ENCODE measurements at places on chromosomes 12 and 14.

GRCh38 chr14:23827100-23827892 is 126.3 kb upstream of the DHRS4 start:
- DNase-seq, result no peak

DNA sequence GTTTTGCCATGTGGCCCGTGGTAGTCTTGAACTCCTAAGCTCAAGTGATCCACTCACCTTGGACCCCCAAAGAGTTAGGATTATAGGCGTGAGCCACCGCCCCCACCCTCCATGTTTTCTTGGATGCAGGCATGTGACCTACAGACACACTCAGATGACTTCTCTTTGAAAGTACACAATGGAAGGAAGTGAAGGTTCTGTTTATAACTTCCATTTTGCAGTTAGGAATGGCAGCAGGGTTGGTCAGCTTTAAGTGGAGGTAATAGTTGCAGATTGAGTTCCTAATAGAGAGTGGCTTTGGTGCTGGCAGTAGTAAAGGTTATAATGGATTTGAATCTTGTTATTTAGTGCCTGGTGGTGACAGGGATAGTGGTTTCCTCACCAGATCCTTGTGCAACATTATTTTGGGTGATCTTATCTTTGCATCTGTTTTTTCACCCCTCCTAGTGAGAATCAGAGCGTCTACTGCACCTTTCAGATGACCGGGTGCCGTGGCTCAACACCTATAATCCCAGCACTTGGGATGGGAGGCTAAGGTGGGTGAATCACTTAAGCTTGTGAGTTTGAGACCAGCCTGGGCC is 15.3 kb downstream of the LARP4 start:
- DNase-seq, result no peak

- no peak for DNase-seq
Observed at GRCh38 chr14:79383475-79383874, 827.8 kb downstream of the DIO2 start.

GRCh38 chr14:87397499-87397898 is 595.5 kb downstream of the GALC start:
- DNase-seq, result no peak

- DNase-seq, result no peak
Observed at GRCh38 chr12:110149086-110149660, 25.0 kb downstream of the IFT81 start.

GRCh38 chr12:108582978-108583770 is 14.7 kb downstream of the TMEM119 start:
- no peak for DNase-seq

DNA sequence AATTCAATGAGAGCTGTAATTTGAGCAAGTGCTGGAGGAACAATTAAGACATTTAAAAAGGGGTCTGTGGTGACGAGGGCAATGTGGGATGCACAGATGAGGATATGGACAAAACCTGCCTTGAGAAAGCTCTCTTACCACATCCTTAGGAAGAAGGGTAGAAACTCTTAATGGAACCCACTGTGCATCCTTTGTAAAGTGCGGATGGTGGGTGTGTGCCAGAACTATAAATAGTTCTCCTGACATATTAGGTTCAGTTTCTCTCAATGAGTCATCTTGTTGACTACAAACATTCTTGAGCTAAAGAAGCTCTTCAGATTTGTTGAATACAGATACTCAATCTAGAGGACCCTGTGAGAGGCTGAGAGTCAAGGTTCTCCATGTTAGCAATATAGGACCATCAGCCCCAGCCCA is 106.1 kb upstream of the ANO4 start:
- DNase-seq, result no peak

DNA sequence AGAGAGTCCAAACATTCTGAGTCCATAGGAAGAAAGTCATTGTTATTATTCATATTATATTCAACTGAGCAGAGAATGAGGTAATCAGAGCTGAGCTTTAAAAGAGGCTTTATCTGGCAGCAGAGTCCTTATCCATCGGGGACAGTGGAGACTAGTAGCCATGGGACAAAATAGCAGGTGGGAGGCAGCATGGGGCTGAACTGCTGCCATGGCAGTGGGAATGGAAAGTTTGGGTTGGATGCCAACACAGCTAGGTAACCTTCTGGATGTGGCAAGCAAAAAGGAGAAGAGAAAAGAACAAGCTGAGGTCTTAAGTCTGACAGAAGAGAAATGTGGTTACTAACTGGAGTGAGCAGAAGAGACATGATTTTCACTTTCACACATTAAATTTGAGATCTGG is 71.0 kb upstream of the CDKN3 start:
- DNase-seq, result no peak

DNA sequence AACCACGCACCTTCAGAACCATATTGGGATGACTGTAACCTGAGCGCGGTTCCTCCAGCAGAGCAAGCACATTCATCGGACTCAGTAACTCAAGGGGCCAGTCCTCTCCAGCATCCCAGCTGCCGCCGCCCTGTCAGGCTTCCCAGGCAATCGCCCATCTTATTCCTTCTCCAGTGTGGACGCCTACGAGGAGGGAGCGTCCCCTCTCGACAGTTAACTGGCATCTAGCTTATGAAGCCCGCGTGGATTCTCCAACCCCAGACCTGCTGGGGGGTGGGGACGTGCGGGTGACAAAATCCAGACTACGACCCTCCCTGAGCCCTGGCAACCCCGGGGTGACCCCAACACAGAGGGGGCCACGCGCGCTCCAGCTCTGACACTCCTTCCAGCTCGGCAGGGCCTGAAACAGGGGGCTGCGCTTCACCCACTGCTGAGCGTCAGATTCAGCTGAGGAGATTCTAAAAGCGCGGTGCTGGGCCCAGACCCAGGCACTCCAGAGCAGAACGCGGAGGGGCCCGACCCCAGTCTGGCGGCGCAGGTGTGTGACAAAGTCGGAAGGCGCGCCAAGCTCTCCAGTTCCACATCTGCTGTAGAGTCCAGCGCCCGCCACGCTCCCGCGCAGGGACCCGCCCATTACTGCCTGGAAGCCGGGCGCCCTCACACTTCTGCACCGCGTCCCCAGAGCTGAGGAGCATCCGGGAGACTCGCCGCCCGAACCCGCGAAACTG is 43.9 kb upstream of the ESR2 start:
- no peak for DNase-seq

DNA sequence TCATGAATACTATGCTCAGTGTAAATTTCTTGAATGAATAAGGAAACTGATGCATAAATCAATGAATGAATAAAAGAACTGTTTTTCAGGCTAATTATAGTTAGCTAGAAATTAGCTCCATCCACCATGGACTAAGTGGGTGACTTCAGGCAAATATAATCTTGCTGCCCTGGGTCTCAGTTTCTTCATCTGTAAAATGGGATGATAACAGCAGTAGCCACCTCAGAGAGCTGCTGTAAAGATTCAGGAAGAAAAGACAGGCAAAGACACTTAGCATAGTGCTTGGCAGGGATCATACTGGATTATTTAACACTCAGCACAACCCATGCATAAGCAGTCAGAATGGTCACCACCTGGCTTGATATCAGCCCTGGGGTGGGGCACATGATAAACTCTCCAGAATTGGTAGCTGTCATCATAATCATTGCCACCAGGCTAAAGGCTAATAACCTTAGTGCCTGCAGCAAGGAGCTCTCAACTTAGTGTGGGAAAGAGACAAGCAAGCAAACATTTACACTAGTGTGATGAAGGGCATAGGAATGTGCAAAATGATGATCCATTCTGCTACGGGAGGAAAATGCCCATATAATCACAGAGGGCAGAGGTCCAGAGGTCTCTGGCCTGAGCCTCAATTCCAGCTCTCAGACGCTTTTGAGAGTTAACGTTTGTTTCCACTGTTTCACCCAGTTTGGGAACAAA is 234.7 kb upstream of the TBX3 start:
- no peak for DNase-seq

- DNase-seq, result no peak
Observed at GRCh38 chr14:38278035-38278434, 22.1 kb upstream of the CLEC14A start.

DNA sequence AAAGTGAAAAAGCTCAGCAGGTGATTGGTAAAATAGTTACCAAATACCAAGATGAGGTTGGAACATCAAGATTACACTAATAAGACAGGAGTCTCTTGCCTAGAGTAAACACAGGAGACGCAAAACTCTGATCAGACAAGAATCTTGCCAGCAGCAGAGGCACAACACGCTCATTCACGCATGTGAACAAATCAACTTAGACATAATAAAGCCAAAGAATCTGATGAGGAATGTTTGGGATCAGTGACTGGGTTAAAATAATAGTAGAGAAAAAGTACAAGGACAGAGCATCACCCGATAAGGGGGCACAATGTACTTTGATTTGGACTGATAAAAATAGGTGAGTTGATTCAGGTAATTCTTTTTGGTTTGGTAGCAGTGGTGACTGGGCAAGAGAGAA is 159.5 kb upstream of the GRIP1 start:
- DNase-seq, result no peak

DNA sequence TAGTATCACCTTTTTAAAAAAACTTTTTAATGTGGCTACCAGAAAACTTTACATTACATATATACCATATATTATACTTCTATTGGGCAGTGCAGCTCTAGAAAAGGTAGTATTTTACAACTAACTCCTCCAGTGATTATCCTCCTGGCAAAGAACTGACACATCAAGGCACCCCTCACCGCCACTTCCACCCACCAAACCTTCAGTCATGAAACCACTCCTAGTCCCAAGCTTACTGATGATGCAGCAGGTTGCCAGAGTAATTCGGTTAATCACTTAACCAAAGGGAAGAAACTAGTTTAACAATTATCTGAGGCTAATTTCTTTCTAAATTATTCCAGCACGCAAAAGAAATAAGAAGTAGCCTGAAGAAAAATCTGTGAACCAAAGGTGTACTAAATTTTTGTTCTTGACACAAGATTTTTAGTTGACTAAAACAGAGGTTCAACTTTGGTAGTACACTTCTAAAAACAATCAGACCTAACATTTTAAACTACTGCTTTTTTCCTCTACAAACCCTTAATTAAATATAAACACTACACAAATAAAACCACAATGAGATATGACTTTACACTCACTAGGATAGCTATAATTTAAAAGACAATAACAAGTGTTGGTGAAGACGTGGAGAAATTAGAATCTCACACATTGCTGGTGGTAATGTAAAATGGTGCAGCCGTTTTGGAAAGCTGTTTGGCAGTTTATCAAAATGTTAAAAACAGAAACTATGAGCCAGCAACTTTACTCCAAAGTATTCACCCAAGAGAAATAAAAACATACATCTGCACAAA is 16.7 kb downstream of the SPPL3 start:
- DNase-seq, result no peak

DNA sequence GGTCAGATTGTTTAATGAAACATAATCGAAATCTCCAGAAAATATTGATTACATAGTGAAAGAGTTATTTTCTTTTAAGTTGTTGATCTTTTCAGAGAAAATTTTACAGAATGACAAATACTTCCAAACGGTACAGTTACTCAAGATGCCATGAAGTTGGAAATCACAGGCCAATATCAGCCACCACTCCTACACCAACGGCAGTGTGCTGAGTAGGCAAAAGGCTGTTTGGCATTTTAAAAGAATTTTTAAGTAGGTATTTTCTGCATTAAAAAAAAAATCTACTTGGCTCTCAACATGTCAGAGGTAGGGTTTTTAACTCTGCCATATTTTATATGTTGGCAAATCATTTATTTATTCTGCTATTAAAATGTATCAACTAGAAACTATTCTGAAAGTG is 21.7 kb downstream of the SLC38A4 start:
- no peak for DNase-seq

DNA sequence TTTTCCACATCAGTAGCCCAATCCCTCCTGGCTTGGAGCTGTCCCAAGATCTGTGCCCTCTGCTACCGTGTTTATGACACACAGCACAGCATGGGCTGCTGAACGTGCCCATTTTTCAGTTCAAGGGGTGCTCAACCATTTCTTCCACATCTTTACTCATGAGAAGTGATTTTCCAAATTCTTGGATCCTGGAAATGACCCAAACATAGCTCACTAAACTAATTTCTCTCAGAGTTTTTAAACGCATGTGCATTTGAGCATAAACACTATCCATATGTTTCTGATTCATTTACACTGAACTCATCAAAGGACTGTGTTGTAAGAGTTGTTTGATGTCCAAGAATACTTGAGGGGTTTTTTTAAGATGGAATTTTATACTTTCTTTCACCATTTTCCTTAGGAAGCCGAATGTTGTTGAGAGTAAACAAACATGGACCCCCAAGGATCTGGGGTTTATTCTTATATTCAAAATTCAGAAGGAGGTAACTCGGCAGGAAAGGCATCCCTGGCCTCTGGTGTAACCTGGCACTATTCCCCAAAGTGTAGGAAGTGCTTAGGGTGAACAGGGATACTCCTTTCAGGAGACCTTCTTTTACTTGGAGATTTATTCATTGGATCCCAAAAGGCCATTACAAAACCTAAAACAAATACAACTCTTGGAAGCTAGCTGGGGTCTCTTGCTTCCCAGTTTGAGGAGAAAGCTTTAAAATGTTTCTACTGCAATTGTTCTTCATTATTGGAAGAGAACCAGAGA is 215.0 kb downstream of the BMP4 start:
- DNase-seq, result no peak

DNA sequence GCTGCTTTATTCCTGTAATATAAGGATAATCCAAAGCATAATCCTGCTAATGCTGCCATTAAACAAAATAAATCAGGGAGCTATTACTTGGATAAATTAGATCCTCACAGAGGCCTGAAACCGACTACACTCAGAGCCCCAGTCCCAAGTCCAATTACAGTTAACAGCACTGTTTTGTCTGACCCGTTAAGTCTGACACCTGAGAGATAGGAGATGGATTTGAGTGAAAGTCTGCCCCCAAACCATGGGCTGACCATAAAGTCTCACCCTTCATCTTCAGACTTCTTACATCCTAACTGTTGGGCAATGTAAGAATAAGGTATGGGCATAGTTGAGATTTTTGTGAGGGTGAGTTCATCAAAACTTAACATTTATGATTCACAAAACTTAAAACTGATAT is 181.7 kb downstream of the PLCZ1 start:
- no peak for DNase-seq

- no peak for DNase-seq
Observed at GRCh38 chr12:70577283-70577634, 60.0 kb downstream of the PTPRB start.

Data from CD4-positive, alpha-beta T cell treated with Interleukin-4 for 4 hours (primary cell).